ENCODE measurements at places on chromosomes 4 and X.

GRCh38 chr4:168868044-168868781 lies 141.8 kb downstream of the CBR4 start:
- no peak for DNase-seq

DNA sequence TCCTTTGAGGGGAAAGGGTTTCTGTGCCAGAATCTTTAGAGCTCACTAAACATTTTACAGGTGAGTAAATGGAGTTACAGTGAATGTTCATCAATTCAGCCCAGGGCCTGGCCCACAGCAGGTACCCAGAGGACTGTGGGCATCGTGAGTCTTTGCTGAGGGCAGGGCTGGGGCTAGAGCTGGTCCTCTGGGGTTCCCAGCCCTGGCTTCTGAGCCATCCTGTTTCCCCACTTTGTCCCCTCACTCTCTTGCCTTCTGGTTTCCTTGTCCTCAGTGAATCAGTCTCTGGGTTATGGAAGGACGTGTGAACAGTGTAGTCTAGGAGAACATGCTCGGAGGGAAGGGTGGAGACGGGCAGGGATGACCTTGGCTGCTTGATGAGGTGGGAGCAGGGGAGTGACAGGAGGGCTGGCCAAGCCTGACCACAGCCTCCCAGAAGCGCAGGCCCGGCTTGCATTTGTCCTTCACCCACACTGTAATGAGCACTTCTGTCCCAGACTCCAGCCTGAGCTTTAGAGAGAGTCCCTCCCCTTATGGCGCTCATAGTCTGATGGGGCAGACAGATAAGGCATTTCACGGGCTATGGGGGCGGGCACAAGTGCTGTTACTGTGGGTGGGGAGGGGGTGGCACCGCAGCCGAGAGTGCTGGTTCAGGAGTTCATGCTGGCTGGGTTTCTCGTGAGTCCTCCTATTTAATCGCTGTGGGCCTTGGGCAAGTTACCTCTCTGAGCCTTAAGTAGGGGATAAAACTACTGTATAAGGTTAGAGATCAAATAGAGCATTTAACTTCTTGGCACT lies 17.3 kb downstream of the TBC1D14 start:
- DNase-seq: no peak

GRCh38 chr4:1334579-1334895 lies 12.5 kb upstream of the UVSSA start:
- no peak for DNase-seq

GRCh38 chr4:4677556-4678522 lies 136.0 kb upstream of the STX18 start:
- no peak for DNase-seq

DNA sequence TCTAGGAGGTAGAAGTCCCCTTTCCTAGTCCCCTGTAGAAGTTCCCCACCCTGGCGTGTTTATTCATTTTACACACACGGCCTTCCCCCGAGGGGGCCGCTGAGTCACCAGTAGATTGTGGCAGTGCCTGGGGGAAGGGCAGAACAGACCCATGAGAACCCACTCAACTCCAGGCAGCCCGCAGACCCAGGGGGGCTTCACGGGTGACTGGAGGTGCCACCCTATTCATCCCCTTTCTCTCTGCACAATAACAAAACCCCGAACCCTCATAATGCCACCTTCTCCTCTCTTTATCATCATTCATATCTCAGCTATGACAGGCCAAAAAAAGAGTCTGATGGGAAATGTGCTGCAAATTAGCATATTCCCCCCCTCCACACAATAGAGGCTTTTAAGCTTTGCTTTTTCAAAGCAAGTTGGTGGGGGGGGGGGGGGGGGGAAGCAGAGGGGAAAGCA lies 20.4 kb upstream of the GPM6B start:
- DNase-seq: no peak

DNA sequence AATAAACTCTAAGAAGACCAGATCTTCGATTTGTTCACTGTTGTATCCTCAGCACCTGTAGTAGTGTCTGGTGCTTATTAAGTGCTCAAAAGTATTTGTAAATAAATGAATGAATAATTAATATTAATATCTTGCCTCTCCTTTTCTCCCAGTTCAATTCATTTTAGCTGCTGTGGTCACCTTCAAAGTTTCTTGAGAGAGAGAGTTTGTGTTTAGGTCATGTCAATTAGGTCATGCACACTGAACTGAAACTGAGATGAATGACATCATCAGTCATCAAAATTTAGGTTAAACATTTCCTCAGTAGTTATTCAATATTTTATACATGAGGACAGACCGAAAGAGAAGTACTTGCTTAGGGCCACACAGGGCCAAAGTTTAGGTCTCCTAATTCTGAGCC lies 73.5 kb downstream of the ANXA3 start:
- no peak for DNase-seq

- no peak for DNase-seq
Observed at GRCh38 chrX:37047776-37048175, 39.6 kb downstream of the FAM47C start.

GRCh38 chrX:10166731-10167151 lies 10.0 kb downstream of the CLCN4 start:
- DNase-seq: no peak
